ENCODE measurements at places on chromosomes 5 and 9.

DNA sequence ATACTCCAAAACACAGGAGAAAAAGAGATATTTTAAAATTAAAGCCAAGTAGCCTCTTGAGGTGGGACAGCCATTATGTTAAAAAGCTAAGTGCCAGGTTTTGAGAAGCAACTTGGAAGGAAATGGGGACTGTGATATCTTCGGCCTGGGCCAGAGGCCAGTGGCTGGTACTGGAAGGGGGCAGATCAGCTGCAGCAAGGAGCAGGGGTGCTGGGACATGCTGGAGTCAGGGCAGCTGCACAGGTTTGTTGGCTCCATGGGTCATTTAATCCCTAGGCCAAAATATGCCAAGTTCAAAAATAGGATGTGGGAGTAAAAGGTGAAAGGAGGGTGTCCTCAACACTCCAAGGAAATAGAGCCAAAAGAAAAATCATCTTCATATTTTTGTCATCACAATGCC, 30.0 kb downstream of the ADRB2 start:
- no peak for DNase-seq

- no peak for DNase-seq
Observed at GRCh38 chr5:116771466-116772151, 197.0 kb upstream of the SEMA6A start.

DNA sequence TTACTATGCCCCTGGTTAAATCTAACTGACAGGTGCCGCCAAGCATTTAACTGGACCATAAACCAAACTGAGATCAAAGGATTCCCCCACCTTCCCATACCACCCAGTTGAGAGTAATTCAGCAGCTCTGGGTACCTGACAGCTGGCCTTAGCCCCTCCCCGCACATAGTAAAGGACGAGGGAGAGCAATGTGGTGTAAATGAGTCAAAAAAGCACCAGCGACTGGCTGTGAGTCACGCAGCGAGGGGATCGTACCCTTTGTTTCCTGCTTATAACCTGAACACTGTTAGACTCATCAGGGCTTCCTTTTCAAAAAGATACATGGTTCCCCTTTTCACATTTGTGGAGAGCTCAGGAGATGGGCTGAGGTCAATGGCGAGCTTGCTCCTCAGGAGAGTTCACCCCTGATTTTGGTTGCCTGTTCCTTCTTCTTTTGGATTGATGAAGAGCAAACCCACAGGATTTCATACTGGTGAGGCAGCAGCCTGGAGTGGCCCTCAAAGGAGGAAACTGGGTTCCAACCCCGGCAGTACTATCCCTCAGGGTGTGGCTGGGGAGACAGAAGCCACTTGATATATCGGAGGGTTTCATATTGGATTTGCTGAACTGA, 71.5 kb downstream of the ANKRD33B start:
- DNase-seq, result no peak

- peak; percentile 7 for DNase-seq
Observed at GRCh38 chr5:142717582-142718215, 31.8 kb upstream of the FGF1 start.

DNA sequence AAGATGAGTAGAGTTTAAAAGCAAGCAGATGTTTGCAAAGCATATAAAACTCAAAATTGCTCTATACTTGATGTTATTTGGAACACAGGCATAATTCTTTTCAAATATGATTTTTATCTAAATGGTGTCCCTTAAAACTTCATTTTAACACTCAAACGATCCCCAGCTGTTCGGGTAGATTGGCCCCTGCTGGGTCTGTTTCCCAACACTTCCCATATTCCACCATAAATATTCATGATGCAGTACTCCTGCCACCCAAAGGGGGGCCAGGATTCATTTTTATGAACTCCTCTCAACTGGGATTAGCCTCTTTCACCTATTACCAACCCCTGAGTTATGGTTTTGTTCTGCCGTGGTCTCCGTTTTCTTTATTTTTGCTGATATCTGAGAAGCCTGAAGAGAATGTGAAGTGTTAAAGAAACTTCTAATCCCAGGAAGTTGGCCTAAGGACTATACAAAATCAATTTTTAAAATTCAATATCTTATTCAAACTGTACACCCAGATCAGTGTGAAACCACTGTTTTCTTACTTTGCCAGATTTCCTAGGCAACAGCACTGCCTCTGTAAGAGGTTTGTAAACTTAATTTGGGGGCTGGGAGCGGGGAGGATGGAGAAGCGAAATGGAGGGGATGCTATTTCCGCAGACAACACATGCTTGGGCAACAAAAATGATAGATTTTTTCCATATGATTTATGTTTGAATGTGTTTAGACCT, 384.1 kb downstream of the DMRT2 start:
- no peak for DNase-seq

DNA sequence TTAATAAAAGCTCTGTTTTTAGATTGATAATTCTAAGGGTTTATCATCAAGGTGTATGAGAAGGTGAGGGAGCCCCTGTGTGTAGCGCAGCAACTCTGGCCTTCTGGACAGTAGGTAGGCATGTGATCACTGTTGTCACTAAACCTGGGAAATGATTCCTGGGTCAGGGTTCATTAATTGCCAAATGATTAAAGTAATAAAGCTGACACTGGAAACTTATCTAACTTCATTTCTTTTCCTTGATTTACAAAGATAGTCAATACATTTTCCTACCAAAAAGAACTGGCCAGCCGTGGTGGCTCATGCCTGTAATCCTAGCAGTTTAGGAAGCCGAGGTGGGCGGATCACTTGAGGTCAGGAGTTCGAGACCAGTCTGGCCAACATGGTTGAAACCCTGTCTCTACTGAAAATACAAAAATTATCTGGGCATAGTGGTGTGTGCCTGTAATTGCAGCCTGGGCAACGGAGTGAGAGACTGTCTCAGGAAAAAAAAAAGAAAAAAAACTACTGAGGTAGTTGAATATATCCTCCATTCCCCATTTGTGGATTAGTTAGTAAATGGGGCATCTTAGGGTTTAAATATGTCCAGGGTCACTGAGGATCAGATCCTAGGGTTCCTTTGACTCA, 2.4 kb downstream of the EHMT1 start:
- DNase-seq, result no peak

DNA sequence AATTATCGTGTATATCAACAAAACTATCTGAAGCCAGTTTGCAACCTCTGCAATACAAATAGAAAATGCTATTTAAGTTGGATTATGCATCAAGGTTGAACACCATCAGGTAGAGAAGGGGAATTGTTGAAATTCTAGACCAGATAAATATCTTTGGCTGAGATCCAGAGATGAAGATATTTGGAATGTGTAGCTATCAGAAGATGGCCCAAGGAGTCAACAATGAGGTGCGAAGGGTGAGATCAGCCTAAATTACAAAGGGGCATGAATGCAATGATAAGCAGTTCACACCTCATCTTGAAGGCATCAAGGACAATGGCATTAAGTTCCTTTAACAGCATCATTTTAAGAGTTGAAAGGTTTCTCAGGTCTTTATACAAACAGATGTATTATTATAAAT, 572.1 kb upstream of the DMAC1 start:
- DNase-seq, result no peak

DNA sequence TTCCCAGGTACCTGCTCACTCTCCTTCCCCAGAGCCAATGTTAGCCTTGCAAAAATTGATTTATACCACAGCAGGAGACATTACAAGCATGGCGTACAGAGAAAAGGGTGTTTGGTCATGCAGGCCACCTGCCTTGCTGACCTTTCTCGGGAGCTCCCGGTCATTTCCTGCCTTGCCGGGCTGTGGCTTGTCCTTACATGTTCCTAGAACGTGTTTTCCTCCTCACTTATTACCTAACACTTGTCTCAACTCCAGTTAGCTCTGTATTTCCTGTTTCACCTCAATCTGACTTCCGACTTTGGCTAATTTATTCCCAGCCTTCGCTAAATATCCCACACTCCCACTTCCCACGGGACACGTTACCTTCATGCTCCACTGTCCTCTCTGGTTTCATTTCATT, 282.5 kb downstream of the ICE1 start:
- no peak for DNase-seq
